Brain pericyte (primary cell): ENCODE measurements at places on chromosomes 6 and 20.

- no peak for DNase-seq
Observed at GRCh38 chr6:154408891-154409500, 52.4 kb upstream of the IPCEF1 start.

DNA sequence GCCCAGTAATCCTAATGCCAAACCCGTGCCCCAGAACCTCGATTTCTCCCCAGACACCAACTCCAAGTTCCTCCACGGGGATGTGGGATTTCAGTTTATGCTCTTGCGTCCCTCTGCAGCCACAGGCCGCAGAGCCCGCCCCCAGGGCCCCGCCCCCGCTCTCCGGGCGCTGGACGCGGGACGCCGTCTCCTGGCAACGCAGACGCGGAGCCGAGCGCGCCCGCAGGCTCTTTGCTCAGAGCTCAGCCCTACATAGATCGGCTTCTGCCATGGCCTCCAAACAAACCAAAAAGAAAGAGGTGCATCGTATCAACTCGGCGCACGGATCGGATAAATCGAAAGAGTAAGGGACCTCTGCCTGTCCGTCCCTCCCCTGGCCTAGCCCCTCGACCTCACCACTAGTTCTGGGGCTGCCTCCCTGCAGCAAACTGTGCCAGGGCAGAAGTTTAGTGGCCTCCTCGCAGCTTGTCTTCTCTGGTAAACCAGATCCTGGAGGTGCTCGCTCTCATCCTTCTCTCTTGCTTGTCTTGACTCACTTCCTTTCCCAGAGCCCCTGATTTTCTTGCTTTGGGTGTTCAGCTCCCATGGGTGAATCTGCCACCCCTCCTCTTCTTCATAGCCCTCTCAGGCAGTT lies at the start of gene ADGB:
Gene ADGB, plus strand, starts transcription at position 201 of the 634 bp plus-strand sequence. Its CDS starts 69 bp downstream, at position 270.
- DNase-seq, result peak; percentile 16

- no peak for DNase-seq
Observed at GRCh38 chr20:61769286-61769832, 296.3 kb downstream of the TAF4 start.

GRCh38 chr6:137415127-137415833 lies 78.9 kb downstream of the OLIG3 start:
- peak; percentile 47 for DNase-seq

- no peak for DNase-seq
Observed at GRCh38 chr6:111942561-111942960, 69.3 kb upstream of the FYN start.

DNA sequence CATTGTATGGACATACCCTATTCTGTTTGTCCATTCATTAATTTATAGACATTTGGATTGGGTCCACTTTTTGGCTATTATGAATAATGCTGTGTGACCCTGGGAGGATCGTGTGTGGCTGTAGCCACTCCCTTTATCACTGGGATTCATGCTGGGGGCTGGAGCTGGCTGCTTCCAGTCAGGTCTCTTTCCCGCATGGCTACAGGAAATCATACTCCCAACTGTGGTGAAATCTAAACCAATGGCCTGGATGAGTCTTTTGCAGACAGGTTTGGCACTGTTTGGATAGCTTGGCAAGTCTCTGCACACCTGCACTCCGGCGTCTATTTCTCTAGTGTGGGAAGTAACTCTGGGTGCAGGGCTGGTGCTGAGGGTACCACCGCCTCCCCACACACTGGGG lies 80.4 kb downstream of the RIN2 start:
- DNase-seq, result no peak

GRCh38 chr6:40492187-40492586 lies 95.0 kb downstream of the LRFN2 start:
- no peak for DNase-seq

DNA sequence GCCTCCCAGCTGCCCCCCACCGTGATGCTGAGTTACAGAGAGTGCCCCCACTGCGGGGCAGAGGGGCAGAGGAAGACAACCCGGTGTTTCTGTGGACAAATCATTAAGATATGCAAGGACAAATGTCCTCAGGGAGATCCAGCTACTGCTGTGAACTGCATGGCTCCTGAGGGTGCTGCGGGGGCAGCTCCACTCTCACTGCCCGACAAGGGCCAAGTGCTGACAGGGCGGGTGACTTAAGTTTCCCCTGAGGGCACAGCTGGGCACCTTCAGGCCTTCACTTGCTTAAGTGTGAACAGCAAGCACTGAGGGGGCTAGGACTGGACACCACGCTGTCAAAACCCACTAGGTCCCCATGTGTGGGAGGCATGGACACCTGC lies 26.2 kb upstream of the TCFL5 start:
- DNase-seq, result no peak

DNA sequence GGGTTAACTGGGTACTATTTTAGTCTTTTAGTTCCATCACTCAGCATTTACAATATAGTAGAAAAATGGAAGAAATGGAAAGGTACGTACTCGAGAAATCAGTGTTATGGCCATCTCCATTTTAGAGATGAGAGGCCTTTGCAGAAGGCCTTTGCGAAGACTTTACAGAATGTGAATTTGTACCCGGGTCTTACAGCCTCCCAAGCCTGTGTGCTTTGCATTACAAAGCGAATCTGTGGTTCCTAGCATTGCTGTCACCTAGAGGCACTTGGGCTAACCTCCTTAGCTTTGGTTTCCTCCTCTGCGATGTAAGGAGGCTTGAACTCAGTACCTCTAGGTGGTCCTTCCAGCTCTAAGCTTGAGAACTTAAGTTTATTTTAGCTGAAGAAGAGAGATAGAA lies 10.9 kb downstream of the VAPB start:
- DNase-seq, result no peak

DNA sequence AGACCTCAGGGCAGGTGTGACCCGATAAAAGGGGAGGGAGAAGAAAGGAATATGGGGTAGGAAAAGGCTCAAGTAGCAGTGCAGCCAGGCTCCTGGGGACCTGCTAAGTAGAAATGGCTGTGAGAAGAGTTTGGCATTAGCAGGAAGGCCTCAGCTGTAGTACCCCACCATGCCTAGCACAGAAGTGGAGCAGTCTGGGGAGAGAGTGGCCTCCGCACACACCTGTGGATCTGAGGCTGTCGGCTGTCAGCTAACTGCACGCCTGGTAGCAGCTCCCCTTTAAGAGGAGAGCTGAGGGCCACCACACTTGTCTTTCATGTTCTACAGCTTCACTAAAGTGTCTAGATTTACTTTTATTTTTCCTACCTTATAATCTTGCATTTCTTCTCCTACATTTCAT lies 24.6 kb downstream of the PDE7B start:
- no peak for DNase-seq

DNA sequence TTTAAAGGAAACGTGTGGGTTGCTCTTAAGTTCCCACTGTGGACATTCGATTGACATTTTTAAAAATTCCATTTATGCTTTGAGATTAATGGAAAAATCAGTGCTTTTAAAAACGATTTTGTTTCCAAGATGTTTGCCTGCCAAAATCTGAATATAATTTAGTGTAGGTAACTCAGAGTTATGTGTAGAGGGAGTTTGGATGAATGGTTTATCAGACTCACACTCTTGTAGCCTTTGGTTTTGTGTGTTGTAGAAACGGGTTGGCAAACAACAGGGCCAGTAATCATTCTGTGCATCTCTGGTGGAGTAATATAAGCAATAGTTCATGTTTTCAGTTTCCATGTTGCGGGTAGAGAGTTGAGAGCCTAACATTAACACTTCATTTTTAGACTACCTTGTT lies 140.6 kb downstream of the RPS12 start:
- DNase-seq, result no peak

DNA sequence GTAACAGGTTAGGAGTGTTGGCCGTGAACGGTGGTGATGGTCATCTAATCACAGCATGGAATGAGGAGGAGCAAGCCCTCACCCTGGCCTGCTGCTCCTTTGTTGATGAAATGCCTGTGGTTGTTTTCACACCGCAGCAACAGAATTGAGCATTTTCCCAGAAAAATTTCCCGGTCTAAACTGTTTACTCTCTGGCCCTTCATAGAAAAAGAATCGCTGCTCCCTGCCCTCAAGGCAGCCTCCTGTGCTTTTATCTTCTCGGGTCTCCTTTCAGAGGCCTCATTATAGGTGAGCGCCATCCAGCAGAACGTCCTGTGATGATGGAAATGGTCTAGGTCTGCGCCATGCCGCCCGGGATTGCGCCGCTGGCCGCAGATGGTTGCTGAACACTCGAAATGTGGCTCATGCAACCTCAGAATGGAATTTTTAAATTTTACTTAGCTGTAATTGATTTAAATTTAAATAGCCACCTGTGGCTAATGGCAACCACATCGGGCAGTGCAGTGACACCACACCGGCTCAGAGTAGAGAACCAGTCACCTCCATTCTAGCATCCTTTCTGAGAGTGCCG lies 30.2 kb downstream of the PHACTR3 start:
- DNase-seq, result no peak

GRCh38 chr20:13312300-13312699 lies 91.2 kb downstream of the ISM1 start:
- no peak for DNase-seq

DNA sequence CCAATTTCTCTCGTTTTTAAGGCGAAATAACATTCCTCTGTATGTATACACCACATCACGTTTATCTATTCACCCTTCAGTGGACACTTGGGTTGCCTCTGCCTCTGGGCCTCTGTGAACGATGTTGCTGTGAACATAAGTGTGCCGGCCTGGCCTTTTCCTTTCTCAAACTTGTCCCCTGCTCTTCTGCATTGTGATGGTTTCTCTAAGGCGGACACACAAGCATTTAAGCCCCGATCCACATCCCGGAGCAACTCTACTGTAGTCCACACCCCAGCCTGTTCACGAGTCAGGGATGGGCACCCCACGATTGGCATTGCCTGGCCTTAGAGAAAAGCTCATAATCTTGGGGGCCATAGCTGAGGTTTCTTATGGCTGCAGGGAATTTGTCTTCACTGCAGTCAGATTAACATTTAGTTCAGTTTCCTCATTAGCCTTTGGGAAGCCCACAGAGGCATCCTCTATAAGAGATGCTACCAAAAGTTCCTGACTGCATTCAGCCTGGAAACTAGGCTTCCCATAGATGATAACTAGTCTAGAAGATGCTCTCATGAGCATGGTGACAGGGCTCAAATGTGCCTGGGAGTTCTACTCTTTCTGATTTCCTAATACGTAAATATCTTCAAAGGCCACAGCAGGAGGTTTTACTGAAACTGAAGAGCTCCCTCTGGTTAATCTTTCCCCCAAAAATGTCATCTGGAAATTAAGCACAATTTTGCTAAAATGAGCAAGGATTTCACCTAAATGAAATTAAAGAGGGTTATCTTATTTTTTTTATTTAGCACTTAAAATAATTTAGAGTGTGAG lies 762 bp downstream of the ZC3H12D start:
- DNase-seq, result no peak

- no peak for DNase-seq
Observed at GRCh38 chr6:135250751-135251497, 69.8 kb downstream of the MYB start.

DNA sequence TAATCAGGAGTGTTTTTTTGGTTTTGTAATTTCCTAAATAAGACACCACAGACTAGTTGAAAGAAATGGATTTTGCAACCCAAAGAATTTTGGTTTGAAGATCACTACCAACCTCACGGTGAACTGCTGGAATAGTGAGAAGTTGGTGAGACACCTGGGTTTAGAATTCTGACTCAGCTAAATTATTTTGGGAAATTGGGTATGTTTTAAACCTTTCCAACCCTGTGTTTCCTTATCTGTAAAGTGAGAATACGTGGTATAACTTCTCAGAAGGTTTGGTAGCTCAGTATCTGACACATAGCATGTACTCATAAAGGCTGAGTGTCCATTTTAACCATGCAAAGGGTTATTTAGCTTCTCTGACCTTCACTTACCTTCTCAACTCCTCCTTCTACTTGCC lies 261.9 kb downstream of the FOXA2 start:
- DNase-seq, result no peak

DNA sequence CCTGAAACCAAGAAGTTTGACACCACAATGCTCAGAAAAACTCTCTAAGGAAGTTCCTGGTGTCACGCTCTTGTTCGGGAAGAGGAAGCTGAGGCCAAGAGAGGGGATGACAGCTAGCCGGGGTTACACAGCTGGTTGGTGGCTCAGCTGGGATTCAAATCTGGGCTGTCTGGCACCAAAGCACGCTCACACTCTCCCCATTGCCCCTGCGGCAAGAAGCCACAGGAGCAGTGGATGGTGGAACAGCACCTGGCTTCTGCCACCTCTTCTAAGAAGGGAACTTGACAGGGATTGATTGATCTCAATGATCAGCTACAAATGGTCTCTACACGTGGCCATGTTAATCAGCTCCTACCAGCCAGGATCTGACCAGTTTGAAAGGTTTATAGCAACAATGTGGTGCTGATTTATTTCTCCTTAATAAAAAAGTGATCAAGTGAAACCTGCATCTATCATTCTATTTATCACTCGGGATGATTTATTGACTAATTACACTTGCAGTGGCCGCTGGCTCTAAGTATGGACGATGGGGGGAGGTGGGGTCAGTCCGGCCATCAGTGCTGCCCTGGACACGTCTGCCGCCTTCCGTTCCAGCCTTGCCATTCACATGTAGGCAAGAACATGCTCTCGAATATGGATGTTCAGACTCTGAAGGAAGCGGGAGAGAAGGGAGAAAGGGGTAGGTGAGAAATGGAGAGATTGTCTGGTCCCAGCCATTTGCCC lies 71.9 kb upstream of the TOP1 start:
- no peak for DNase-seq

GRCh38 chr6:52065621-52066020 lies 21.8 kb downstream of the PKHD1 start:
- DNase-seq, result no peak

DNA sequence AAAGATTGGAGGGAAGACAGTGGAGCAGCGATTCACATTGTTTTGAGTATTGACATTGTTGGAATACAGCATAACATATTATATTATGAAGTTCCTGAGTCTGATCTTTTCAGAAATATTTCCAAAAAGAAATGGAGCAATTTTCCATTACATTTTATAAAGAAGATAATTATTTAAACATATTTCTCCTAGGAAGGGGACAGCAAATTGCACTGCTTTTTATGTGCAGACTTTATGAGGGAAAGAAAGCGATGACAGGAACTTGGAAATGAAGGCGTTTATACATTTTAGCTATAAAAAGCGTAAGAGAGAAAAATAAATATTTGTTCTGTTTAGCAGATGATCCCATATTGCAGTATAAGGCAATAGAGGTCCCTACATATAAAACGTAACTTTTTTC lies 117.0 kb upstream of the EDN1 start:
- DNase-seq, result no peak
